Head of caudate nucleus (tissue), 42 donors: ENCODE measurements at places on chromosomes 3 and 15.

DNA sequence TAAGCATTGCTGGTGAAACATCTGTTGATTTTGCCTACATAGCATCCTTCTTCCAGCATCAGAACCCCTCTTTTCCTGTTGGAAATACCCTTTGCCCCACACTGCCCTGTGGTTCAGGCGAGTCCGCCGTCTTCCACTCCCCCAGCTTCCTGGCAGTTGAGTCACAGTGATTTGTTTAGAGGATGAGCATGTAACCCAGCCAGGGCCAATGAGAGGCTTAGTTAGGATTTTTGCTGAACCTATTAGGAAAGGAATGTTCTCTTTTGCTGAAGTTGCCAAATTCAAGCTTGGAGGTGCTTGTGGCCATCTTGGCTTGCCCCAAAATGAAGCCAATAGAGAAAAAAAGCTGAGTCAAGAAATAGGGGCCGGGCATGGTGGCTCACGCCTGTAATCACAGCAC is 19.0 kb upstream of the MEX3B start:
- DNase-seq: no peak

DNA sequence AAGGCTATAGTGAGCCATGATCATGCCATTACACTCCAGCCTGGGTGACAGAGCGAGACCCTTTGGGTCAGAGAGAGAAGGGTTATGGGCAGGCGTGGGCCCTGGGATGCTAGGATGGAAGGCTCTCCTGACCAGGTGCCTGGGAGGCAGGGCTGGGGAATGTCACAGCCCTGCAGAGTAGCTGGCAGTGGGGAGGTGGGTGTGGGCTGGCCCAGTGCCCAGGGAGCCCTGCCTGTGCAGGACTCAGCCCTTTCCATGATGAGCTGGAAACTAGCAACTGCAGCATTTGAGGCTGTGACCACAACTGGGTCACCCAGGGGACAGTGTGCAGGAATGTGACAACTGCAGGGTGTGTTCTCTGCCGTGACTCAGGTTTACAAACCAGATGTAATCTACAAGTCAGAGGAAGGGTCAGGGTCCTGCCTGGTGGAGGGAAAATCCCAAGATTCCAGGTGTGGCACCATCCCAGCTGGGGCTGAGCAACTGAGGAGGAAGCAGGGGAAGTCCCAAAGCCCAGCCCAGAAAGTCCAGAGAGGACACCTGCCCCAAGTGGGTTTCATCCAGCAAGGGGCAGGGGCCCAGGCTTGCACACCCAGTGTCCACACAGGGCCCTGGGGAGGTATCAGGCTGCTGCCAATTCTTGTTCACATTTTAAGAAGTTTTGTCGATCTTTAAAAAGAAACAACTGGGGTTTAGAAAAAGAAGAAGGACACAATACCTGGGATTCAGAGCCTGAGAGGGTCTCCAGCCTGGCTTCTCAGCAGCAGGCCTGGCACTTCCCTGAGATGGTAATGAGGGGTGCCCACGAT is 45.5 kb downstream of the SLC28A1 start:
- no peak for DNase-seq

DNA sequence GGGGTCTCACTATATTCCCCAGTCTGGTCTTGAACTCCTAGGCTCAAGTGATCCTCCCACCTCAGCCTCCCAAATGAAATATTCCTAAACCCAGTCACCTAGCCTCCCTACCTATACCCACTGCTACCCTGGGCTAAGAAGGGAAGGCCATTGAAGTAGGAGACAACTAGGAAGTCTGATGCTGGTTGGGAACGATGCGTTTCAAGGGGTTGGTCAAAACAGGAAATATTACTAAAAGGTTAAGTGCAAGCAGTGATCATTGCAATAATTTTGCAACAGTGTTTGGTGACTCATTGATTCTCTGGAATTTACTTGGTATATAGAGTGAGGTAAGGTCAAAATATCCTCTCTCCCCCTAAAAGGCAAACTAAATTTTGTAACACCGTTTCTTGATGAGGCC is 4.6 kb upstream of the UQCRC1 start:
- DNase-seq: no peak

GRCh38 chr3:195086885-195087284 is 184.1 kb downstream of the XXYLT1 start:
- DNase-seq: no peak

GRCh38 chr15:65963911-65964482 is 94.7 kb downstream of the RAB11A start:
- DNase-seq: no peak

DNA sequence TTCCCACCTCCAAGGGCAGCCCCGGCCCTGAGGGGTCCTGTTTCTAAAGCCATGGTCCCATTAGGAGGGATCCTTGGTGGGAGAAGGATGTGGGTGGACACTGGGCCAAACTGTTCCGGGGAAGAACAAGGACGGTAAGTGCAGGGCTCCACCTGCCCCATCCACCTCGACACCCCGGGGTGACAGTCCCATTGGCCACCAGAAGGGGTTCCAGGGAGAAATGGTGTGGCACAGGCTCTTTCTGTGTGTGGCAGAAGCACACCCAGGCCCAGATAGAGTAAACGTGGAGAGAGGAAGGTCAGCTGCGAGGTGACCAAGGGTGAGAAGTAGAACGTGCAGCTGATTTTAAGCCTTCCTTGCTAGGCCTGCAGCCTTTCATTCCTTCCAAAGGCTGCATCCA is 12.0 kb downstream of the TKT start:
- no peak for DNase-seq

DNA sequence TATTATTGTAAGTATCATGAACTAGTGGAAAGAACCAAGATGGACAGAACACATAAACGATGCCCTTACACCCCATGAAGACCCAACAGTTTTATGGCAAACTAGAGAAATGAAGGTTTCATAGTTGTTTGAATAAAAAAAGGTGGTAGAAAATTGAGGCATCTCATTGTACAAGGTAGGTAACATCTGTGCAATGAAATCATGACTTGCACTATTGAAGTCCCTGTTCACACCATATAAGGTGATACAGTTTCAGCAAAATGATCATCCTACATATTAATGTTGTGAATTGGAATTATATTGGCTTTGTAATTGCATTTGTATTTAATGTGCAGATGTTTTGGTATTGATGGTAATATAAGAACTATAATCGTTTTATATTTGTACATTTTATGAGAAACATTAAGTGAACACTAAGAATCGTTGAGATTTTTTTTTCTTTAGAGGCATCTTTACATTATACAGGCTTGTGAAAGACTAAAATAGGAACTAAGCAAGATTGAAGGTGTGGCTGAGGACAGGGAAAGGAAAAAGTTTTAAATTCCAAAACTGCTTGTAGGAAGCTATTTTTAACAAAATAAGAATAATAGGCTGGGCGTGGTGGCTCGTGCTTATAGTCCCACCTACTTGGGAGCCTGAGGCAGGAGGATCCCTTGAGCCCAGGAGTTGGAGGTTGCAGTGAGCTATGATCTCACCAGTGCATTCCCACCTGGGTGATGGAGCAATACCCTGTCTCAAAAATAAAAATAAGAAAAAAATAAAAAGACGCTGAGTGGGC is 48.5 kb downstream of the CGNL1 start:
- DNase-seq: no peak

DNA sequence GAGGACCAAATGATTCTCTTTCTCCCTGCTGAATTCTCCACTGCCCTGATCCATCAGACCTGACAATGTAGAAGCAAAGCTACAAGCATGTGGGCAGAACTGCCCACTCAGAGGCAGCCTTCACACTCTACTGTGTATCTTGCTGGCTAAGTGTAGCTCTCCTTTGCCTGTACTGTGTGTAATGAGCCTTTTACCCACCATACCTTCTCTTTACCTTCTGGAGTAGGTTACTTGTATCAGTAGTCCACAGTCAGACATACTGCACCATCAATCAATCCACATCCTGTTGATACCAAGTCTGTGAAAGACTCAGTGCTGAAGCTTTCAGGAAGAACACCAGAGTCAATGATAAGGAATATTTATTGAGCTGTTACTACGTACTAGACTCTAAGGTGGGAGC is 440.7 kb upstream of the ARHGEF26 start:
- DNase-seq: no peak

- DNase-seq: no peak
Observed at GRCh38 chr3:193599393-193599792, 6.4 kb downstream of the OPA1 start.

DNA sequence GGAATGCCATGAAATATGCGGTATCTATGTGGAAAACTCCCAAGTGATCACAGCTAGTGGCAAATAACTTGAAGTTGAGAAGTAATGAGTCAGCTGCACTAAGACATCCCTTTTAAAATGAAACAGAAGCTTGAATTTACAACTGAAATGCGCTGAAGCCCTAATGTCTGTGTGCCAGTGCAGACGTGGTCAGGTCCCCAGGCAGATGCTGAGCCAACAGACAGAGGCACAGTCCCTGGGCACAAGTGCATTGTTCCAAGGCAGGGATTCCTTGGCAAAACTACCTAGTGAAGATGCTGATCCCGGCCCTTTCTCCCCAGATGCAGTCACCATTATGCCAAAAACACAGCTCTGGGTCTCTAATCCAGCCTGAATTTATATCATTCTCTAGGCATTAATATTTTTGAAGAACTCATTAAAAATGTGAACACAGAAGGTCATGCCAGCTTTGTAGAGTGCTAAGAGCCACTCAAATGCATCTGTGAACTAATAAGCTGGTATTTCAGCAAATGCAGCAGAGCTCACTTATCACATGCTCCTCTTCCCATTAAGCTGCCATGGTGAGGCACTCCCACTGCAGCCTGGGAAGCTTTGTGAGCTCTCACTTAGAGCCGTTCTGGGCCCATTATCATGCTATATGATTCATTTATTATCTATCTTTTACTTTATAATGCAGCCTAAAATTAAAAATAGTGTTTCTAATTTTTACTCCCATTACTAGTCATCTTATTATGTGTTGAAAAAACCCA is 200.1 kb downstream of the GABRB3 start:
- peak; percentile 72 for DNase-seq

DNA sequence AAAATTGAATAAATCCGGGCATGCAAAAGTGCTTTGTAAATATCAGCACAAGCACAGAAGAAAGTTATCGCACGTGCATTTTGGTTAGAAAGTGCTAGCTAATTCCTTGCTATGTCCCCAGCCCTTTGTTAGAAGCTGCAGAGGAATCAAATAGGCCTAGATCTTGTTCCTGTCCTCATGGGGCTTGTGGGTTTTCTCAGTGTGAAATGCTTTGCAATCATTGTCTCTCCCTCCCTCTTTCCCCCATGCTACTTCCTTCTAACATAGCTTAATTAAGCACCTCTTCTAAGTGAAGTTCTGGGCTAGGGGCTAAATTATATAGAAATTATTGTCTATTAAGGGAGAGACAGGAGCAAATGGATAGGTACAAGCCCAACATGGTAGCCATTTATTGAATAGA is 271.7 kb downstream of the RPLP1 start:
- DNase-seq: no peak

DNA sequence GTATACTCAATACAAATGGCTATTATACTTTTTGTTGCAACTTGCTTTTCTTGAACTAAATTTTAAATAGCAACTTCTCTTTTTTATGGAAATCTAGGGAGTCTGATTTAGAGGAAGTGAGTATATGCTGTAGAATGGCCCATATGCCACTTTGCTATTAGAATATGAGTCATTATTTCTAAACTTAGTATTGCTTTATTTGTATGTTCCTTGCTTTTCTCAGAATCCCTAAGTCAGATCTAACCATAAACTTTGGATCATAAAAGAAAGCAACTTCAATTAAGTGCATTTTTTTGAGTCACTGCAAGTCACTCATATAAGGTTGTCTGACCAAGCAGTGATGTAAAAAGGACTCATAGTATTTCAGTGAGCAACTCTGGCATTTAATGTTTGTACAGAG is 17.5 kb upstream of the SPTSSB start:
- DNase-seq: no peak

DNA sequence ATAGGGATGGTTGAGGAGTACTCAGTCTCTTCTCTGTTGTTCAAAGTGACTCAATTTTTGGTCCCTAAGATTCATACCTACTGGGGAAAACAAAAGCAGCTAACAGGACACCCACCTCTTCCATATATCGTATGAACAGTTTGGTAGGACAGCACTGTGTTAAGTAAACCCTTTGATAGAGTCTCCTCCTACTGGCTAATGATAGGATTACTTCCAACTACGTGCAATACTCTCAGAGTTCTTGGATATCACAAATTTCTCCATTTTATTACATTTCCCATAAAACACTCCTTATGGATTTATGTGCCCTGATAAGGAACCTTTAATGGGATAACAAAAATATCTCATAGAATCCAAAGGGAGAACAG is 200.2 kb upstream of the GOLGA6L4 start:
- DNase-seq: no peak

- no peak for DNase-seq
Observed at GRCh38 chr3:156509189-156510174, 45.4 kb downstream of the SSR3 start.
